Amniotic epithelial cell (primary cell): ENCODE measurements at places on chromosomes 12 and 14.

GRCh38 chr12:51592034-51592705 is 1.1 kb downstream of the SCN8A start:
- DNase-seq: peak; percentile 63

GRCh38 chr14:100376751-100377171 is 53.6 kb downstream of the SLC25A47 start:
- no peak for DNase-seq

- no peak for DNase-seq
These were observed 7.8 kb downstream of the FOXA1 start for GRCh38 chr14:37587131-37587803.

GRCh38 chr12:15268309-15268708 is 47.1 kb upstream of the RERG start:
- peak; percentile 20 for DNase-seq

DNA sequence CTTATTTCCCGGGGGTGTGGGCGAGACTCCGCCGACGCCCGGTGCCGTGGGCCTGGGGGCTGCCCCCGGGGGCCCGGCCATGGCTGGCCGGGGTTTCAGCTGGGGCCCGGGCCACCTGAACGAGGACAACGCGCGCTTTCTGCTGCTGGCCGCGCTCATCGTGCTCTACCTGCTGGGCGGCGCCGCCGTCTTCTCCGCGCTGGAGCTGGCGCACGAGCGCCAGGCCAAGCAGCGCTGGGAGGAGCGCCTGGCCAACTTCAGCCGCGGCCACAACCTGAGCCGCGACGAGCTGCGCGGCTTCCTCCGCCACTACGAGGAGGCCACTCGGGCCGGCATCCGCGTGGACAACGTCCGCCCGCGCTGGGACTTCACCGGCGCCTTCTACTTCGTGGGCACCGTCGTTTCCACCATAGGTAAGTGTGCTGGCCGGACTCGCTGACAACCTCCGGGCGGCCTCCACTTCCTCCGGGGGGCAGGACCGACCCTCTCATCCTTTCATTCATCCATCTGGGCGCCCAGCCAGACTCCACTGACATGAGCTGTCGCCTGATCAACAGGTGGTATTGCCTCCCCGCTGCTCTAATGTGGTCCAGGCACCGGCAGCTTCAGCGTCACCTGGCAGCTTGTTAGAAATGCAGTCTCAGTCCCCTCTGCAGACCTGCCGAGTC is 467 bp downstream of the KCNK13 start:
- DNase-seq: no peak

GRCh38 chr14:63228217-63228616 is 24.0 kb downstream of the RHOJ start:
- no peak for DNase-seq

GRCh38 chr12:117890137-117890536 is 78.7 kb downstream of the KSR2 start:
- DNase-seq: no peak

GRCh38 chr12:20127413-20127812 is 240.9 kb upstream of the PDE3A start:
- DNase-seq: peak; percentile 22

GRCh38 chr12:53462935-53463334 is 11.0 kb downstream of the PCBP2 start:
- no peak for DNase-seq

- no peak for DNase-seq
These were observed 142.5 kb downstream of the TMX1 start for GRCh38 chr14:51382506-51382905.

DNA sequence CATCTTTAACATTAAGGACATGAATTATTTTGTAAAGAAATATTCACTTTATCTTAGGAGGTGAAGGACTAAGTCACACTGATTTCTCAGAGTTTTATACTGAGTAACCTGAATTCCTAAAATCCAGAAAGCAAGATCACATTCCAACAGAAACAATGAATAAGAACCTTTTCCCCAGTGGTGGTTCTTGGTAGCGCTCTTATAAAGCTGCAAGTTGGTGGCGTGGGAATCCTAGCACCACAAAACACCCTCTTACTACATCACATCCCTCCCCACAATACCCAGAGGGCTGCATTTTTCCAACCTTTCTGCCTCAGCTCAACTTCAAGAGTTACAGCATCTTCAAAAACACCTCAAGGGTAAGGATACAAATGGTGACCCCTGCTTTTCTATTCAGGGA is 44.0 kb upstream of the SMUG1 start:
- DNase-seq: peak; percentile 69

- no peak for DNase-seq
These were observed 463.8 kb downstream of the PRKD1 start for GRCh38 chr14:29463727-29464395.

DNA sequence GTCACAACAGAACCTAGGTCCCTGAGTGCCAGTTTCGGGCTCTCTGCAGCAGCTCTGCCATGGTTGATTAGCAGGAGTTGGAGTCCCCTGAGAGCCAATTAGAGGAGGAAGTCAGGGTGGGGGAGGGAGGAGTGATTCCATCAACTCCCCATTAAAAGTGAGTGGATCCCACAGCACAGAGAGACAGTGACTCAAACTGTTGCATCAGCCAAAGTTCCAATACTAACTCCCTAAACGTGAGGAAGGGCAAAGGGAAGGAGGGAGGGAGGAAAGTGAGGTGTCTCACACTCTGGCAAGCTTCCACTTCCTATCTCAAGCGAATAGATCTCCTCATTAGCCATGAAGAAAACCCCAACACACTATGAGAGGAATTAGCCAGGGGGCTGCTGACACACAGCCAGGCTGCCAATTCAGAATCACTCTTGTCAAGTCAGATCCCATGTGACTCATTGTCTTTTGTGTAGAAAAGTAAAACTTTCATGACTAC is 23.6 kb downstream of the OR11H4 start:
- peak; percentile 11 for DNase-seq

DNA sequence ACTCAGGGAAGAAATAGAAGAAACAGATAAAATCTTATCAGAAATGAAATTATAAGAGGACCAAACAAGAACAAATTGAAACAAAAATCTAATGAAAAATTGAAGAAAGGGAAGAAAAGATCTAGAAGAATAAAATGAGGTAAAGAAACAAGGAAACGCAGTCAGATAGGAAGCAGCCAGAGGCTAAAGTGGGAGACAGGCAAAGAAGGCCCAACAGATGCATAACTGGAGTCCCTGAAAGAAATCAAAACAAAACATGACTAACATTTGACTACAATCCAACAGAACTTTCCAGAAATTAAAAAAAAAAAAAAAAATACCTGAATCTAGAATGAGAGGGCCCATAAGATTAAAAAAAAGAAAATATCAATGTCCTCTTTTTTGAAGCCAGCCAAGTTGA is 65.6 kb downstream of the AMN start:
- peak; percentile 31 for DNase-seq

- DNase-seq: peak; percentile 83
These were observed 108.7 kb downstream of the BTG1 start for GRCh38 chr12:92036771-92037453.

GRCh38 chr12:76883151-76883550 is 4.3 kb upstream of the CSRP2 start:
- DNase-seq: no peak

- DNase-seq: no peak
These were observed 991.2 kb downstream of the FLRT2 start for GRCh38 chr14:86521031-86521730.

DNA sequence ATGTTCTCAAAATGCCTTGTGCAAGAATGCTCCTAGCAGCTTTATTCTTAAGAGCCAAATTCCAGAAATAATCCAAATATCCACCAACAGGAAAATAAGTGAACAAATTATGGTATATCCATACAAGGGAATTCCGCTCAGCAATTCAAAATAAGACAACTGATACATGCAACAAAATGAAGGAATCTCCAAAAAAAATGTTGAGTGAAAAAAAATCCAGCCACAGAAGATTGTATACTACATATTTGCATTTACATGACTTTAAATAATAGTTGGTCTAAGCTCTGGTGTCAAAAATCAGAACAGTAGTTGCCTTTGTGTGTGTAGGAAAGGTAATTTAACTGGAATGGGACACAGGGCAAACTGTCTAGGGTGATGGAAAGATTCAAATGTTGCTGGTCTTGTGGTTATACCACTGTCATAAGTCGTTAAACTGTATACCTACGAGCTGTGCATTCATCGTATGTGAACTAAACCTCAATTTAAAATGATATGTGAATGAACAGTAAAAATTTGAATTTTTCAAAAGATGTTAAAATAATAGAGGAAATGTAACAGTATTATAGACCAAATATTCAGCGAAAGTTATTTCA is 3.2 kb downstream of the CD69 start:
- DNase-seq: no peak

DNA sequence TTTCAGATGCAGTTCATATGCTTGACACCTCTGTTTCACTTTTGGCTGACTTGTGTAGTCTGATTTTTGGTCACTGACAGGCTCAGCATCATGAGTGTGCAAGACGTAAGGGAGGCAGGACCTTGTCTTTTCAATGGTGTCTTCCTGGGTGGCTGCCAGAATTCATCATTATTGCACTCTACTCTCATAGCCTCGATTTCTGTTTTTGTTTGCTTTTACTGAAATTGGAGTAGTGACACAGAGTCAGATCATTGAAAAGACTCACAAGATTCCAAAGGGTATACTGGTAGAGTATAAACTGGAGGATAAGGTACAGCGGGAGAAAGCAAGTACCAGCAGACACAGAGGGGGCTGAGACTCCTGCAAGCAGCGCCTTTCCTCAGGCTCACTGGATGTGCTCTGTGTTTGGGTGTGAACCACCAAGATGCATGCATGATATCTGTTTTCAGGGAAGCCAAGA is 126.3 kb upstream of the FGD4 start:
- no peak for DNase-seq

- peak; percentile 40 for DNase-seq
These were observed 236.9 kb downstream of the PAWR start for GRCh38 chr12:79453820-79454219.

DNA sequence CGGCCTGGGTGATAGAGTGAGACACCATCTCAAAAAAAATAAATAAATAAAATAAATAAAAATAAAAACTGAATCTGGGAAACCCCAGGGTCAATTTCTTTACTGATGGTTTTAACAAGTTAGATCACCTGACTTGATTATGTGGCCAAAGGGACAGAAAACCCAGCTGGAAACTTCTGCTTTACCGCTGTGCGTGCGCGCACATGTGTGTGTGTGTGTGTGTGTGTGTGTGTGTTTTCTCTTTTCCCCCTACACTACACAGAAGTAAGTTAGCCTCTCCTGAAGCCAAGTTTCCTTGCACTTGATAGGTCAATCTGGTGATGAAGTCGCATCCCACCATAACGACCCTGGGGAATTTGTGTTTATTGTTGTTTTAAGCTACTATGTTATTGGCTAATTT is 105.3 kb upstream of the AMN1 start:
- DNase-seq: no peak

GRCh38 chr12:92208613-92209121 is 63.0 kb upstream of the BTG1 start:
- peak; percentile 67 for DNase-seq

GRCh38 chr14:73662487-73662943 is 17.7 kb downstream of the DNAL1 start:
- DNase-seq: peak; percentile 96

- DNase-seq: peak; percentile 89
These were observed 20.4 kb upstream of the FOS start for GRCh38 chr14:75258079-75258802.

GRCh38 chr14:29668201-29668600 is 259.4 kb downstream of the PRKD1 start:
- DNase-seq: no peak

GRCh38 chr12:12823811-12824210 is 10.7 kb downstream of the DDX47 start:
- DNase-seq: peak; percentile 39

- no peak for DNase-seq
These were observed 401.6 kb downstream of the CCDC91 start for GRCh38 chr12:28591831-28592230.

GRCh38 chr14:105830171-105830570 is 303.8 kb downstream of the TMEM121 start:
- DNase-seq: no peak

DNA sequence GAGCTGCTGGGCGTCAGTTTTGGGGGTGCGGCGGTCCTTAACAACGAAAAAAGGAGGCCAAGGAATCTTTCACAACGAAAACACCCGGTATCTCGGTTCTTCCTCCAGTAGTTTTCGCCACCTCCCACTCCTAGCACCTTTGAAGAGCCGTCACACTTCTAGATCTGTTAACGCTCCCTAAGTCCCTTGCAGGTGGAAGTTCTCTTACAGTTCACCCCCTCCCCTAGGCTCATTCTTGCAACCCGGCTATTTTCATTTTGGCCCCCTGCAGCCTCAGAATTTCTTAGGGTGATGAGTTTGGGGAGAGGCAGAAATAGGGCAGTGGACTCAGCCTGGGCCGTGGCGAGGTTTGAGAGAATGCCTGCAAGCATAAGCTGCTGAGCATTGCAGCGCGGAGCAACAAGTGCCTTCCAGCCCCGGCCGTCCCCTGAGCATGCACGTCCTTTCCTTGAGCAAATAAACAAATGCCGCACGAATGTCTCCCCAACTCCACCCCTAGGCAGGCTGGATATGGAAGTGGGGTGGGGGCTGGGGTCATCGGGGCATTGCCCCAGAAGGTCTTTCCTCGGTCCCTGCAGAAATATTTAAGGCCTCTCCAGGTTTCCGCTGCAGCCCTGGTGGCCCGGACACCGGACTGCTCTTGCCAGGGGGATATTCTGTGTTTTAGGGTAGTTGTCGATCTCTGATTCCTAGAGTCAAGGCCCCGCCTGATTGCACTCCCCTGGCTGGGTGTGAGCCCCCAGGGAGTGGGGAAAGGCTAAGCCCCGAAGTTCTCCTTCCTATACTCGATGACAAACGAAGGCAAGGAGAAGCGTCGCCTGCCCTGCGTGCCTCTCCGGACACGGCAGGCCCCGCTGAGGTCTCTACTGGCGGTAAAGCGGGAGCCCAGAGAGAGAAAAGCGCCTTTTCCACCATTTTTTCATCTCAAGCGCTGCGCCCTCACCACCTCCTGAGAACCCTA is 1.6 kb downstream of the RFX4 start:
- DNase-seq: no peak

DNA sequence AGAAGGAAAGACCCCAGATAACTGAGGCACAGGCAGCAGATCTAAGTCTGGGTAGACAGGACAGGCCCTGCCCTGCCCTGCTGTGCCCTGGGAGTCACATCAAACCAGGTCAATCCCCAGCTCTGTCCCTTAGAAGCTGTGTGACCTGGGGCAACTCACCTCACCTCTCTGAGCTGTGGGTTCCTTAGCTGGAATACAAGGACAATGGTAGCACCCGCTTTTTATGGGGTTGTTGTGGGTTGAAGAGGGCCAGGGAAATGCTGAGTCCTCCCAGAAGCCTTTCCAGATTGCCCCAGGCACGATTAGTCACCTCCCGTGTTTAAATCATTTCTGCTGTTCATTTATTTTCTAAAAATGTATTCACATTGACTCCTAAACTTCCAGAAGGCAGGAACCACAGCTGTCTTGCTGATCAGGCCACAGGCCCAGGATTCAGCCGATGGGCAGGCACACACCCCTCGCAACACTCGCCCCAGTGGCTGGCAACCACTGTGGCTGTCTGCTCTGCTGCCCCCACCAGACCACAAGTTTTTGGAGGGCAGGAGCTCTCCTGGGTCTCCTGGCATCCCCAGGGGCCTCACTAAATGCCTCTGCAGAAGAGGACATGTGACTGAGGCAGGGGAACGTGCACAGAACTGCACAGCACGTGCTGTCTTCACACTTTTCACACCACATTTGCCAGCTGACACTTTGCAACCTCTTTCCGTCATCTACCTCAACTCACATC is 3.0 kb downstream of the SELPLG start:
- DNase-seq: peak; percentile 77

GRCh38 chr14:38910092-38910491 is 192.9 kb downstream of the SEC23A start:
- DNase-seq: no peak

GRCh38 chr12:39771456-39771855 is 151.9 kb upstream of the ABCD2 start:
- peak; percentile 3 for DNase-seq

GRCh38 chr12:131783915-131784541 is 44.2 kb upstream of the MMP17 start:
- DNase-seq: peak; percentile 73
